Activated CD4-positive, CD25-positive, alpha-beta regulatory T cell treated with anti-CD3 and anti-CD28 coated beads, Interleukin-2, amount 50 U/mL, for 72 hours (primary cell): ENCODE measurements at places on chromosomes 5 and 9.

- DNase-seq = no peak
Observed at GRCh38 chr5:78367318-78367991, 7.0 kb downstream of the SCAMP1 start.

- DNase-seq = no peak
Observed at GRCh38 chr5:129069292-129069691, 25.3 kb upstream of the ISOC1 start.

DNA sequence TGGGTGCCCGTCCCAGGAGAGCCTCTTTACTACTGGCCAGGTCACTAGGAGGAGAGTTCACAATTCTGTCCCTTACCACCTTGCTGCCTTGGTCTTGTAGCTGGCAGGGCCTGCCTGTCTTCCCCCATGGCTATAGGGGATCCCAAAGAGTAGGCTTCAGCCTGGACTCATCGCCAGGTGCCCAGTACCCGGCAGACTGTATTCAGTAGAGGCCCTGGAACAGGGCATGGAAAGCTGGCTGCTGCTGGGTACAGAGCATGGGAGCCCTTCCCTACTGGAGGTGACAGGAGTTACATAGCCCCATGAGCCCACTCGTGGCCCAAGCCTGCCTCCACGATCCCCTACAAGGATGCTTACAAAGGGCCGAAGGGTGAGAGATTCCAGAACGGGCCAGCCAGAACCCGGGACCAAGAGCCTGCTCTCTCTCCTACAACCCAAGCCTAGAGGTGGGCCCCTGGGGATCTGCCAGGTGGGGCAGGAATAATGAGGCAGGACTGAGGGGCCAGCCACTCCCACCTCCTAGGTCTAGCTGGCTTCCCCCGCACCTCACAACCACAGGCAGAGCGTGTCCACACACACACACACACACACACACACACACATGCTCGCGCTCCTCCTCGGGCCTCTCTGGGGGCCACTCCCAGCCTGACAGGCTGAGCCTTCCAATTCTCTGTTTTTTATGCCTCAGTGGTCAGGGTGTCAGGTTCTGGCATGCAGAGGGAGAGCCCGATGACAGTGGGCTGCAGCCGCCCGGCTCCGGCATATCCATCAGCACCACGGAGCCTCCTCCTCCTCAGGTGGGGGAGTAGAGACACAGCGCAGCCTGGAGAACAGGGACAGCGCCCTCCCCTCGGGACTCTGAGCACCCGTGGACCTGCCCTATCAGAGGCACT lies 186.0 kb downstream of the PAX5 start:
- DNase-seq = no peak

- DNase-seq = no peak
Observed at GRCh38 chr5:105554568-105555169, 1992.1 kb upstream of the NUDT12 start.

- no peak for DNase-seq
Observed at GRCh38 chr9:105836936-105837660, 142.8 kb downstream of the TMEM38B start.
